ENCODE measurements at places on chromosomes 5 and 9.

- no peak overlapping the region for H3K4me3 ChIP-seq
- H3K27ac ChIP-seq = no peak overlapping the region
- no peaks in the 10 kb centered on the region for H3K4me1 ChIP-seq
- DNase-seq = no peak
- H3K36me3 ChIP-seq = no peaks in the 10 kb centered on the region
Measured at GRCh38 chr9:100926366-100926765, 102.2 kb upstream of the PLPPR1 start.

- H3K36me3 ChIP-seq = no peaks in the 10 kb centered on the region
- no peak overlapping the region for H3K27ac ChIP-seq
- no peaks in the 10 kb centered on the region for H3K27me3 ChIP-seq
Measured at GRCh38 chr5:159601216-159601615, 270.9 kb upstream of the IL12B start.

DNA sequence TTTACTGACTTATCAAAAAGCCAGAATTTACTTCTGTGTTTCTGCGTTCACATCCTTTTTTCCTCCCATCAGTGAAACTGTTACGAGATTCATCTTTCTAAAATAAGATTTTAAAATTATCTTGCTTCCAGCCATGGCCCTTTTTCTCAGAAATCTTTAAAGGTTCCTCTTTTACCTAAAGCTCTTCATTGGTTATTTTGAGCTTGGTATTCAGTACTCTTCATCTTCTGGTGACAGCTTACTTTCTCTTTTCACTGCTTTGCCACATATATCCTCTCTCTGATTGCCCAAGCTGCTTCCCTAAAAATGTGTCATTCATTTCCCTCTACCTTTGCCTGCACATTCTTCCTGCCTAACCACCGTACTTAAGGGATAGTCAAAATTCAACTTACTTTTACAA is 32.3 kb downstream of the TGFBR1 start:
- no peak overlapping the region for H3K4me3 ChIP-seq
- DNase-seq = no peak
- no peaks in the 10 kb centered on the region for H3K4me1 ChIP-seq
- H3K36me3 ChIP-seq = peaks cover 24% of the 10 kb centered on the region
- H3K27me3 ChIP-seq = no peaks in the 10 kb centered on the region
- H3K27ac ChIP-seq = no peak overlapping the region

DNA sequence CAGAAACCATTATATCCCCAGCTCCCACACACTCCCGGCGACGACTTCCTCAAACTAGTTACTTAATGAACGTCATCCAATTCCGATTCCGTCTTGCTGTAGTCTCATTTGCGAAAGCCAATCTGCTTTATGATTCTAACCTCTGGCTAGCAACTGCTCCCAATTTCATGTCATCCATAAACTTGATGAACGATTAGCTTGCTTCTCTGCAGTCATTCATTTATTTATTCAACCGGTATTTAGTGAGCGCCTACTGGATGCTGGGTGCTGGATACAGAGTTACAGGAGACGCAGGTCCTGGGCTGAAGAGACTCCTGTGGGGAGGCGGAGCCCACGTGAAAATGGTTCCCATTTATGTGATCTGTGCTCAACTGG is 46.2 kb downstream of the TSPAN17 start:
- H3K4me1 ChIP-seq = peaks cover 3% of the 10 kb centered on the region
- DNase-seq = no peak
- no peaks in the 10 kb centered on the region for H3K36me3 ChIP-seq
- H3K27ac ChIP-seq = no peak overlapping the region

- no peaks in the 10 kb centered on the region for H3K4me1 ChIP-seq
- no peaks in the 10 kb centered on the region for H3K36me3 ChIP-seq
- H3K27ac ChIP-seq = no peak overlapping the region
Measured at GRCh38 chr5:174003795-174004194, 14.8 kb downstream of the C5orf47 start.

DNA sequence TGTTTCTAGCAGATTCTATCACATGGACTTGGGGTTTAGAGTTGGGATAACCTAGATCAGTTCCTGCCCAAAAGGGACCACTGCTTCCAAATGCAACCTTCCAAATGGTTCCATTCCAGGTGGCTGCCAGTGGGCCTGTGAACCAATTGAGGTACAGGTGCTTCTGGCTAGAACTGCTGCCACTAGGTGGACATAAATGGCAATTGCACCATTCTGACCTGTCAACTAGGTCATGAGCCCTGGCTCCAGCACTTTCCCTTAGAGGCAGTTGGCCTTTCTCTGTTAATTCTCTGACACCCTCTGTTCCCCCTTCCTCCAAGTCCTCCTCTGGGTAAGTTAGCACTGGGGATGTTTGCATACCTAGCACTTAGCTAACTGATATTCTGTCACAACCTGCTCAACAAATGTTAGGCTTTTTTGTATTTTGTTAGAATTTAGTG is 16.6 kb upstream of the HEMGN start:
- H3K4me1 ChIP-seq = no peaks in the 10 kb centered on the region
- no peaks in the 10 kb centered on the region for H3K36me3 ChIP-seq
- H3K27me3 ChIP-seq = no peaks in the 10 kb centered on the region
- no peak overlapping the region for H3K27ac ChIP-seq
- DNase-seq = no peak

- no peak overlapping the region for H3K4me3 ChIP-seq
- H3K4me1 ChIP-seq = peaks cover 7% of the 10 kb centered on the region
- peaks cover 36% of the 10 kb centered on the region for H3K36me3 ChIP-seq
- DNase-seq = no peak
Measured at GRCh38 chr5:206406-206805, 11.5 kb downstream of the CCDC127 start.

- H3K4me3 ChIP-seq = no peak overlapping the region
- no peak overlapping the region for H3K27ac ChIP-seq
- peaks cover 7% of the 10 kb centered on the region for H3K4me1 ChIP-seq
- H3K36me3 ChIP-seq = no peaks in the 10 kb centered on the region
Measured at GRCh38 chr9:128011071-128011817, 30.5 kb upstream of the EEIG1 start.

GRCh38 chr5:171614971-171615653 is 170.5 kb upstream of the SMIM23 start:
- no peaks in the 10 kb centered on the region for H3K27me3 ChIP-seq
- H3K36me3 ChIP-seq = no peaks in the 10 kb centered on the region
- DNase-seq = no peak

DNA sequence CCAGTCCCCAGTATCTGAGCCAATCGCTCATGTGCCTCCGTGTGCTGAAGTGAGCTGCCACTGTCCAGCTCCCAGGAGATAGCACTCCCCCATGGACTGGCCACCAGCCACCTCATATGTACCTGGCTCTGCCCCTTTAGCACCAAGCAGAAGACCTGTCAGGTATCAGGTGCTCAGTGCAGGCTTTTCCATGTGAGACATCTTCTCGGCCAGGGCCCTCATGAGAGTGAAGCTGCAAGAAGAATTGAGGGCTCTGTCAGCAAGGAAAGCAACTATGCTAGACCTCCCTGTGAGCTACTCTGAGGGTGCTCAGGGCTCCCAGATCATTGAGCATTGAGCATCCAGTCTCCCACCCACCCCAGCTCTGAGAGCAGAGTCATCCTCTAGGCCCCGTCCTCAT is 264.2 kb upstream of the ADAMTS16 start:
- H3K27me3 ChIP-seq = peaks cover 20% of the 10 kb centered on the region
- DNase-seq = no peak
- no peaks in the 10 kb centered on the region for H3K4me1 ChIP-seq
- no peak overlapping the region for H3K27ac ChIP-seq
- no peaks in the 10 kb centered on the region for H3K36me3 ChIP-seq

- H3K27ac ChIP-seq = no peak overlapping the region
- H3K36me3 ChIP-seq = no peaks in the 10 kb centered on the region
- DNase-seq = peak; percentile 90
- no peaks in the 10 kb centered on the region for H3K27me3 ChIP-seq
- peaks cover 23% of the 10 kb centered on the region for H3K4me1 ChIP-seq
- H3K4me3 ChIP-seq = no peak overlapping the region
Measured at GRCh38 chr5:170741801-170742200, 41.7 kb upstream of the GABRP start.

GRCh38 chr5:150289551-150290390 is at the start of gene CAMK2A:
Gene CAMK2A (minus strand): TSS chr5:150289773. CDS start chr5:150289625, 148 bp downstream.
- peaks cover under 1% of the 10 kb centered on the region for H3K4me1 ChIP-seq
- H3K27me3 ChIP-seq = no peaks in the 10 kb centered on the region
- no peak within 1 kb of the TSS for H3K27ac ChIP-seq

DNA sequence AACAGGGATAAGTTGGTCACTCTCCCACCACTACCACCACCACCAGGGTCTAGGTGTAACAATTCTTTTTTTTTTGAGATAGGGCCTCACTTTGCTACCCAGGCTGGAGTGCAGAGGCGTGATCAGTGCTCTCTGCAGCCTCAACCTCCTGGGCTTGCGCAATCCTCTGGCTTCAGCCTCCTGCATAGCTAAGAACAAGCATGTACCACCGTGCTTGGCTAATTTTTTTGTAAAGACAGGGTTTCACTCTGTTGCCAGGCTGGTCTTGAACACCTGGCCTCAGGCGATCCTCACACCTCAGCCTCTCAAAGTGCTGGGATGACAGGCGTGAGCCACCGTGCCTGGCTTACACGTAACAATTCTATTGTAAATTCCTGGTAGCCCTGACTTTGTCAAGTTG is 27.5 kb downstream of the CORO2A start:
- H3K27me3 ChIP-seq = no peaks in the 10 kb centered on the region
- no peak for DNase-seq
- H3K4me1 ChIP-seq = no peaks in the 10 kb centered on the region

DNA sequence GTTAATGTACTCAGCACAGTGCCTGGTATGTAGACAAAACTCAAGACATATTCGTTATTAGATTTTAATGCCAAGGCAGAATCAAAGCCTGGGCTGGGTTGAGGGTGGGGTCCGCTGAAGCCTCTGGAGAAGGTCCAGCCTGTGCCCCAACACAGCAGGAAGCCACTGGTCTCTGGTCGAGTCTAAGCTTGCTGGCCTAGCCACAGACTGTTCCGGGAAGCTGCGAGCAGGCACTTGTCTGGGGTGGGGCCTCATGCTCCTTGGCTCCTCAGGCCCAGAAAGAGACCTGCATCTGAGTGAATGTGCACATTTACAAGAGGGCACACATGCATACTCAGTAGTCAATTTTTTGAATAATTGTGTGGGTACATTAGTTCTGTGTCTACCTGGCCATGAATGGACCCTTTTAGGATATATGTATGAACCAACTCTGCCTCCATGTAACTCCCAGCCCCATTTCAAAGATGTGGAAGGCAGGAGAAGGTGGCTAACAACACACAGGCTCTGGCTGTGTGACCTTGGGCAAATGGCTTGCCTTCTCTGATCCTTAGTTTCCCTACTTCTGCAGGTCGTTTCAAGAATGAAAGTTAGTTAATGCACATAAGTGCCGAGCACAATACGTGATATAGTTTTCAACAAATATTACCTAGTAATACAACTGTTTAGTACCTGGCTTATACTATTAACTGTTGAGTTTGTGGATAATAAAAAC is 18.3 kb downstream of the FAT2 start:
- no peaks in the 10 kb centered on the region for H3K27me3 ChIP-seq
- H3K27ac ChIP-seq = no peak overlapping the region
- DNase-seq = no peak

DNA sequence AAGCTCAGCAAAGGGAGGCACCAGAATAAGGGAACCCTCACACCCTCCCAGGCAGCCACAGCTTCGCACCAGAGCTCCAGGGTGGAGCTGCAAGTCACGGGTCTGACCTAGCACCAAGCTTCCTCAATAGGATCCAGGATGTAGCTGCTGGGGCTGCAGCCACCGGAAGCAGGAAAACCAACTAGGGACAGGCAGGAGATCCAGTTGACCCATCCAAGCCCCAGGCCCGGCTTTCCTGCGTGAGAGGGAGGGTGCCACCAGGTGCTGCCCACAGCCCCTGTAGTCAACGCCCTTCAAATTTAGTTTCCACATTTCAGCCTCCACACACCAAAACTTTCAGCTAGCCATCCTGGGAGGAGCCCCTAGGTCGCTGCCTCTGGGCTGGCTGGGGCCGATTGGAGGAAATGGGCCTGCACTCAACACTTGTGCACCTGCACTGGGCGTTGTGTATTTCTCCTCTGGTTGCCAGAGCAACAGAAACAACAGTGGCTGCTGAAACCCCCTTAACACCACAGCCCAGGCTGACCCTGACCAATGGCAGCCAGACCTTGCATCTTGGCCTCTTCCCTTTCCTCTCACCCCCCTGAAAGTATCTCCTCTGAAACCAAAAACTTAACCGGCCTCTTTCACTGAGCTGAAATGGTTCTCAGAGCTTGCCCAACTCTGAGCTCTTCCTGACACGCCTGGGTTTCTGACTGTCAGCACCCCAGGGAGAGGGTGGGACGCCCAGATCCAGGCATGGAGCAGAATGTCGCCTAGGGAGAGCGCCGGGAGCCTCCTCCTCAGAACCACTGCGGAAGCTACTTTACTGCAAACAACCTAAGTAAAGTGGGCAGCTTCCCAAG is 226.5 kb upstream of the MAP3K1 start:
- no peaks in the 10 kb centered on the region for H3K36me3 ChIP-seq
- peak overlapping the region; percentile 52 for H3K27ac ChIP-seq
- peaks cover 51% of the 10 kb centered on the region for H3K4me1 ChIP-seq
- DNase-seq = no peak
- no peaks in the 10 kb centered on the region for H3K27me3 ChIP-seq
- no peak overlapping the region for H3K4me3 ChIP-seq

- no peak for DNase-seq
- no peak overlapping the region for H3K27ac ChIP-seq
- no peaks in the 10 kb centered on the region for H3K27me3 ChIP-seq
- no peaks in the 10 kb centered on the region for H3K36me3 ChIP-seq
Measured at GRCh38 chr5:82991059-82991458, 86.1 kb downstream of the TMEM167A start.

DNA sequence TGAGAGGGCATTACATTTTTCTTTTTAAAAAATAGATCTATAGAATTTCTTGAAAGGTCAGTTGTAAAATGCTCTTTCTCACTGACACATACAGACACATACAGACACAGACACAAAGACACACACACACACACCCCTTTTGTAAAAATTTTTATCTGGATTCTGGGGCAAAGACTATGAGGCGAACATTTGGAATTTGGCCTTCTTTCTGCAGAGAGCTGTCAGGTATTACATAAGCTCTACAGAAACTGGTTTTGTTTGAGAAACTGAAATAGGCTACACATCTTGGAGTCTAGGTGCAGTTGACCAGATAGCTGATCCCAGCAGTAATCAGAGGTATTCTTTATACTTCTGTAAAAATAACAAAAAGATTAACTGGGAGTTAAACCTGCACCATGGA is 315.9 kb upstream of the RPS23 start:
- no peak for DNase-seq
- no peak overlapping the region for H3K4me3 ChIP-seq
- H3K36me3 ChIP-seq = no peaks in the 10 kb centered on the region
- no peak overlapping the region for H3K27ac ChIP-seq
- H3K27me3 ChIP-seq = no peaks in the 10 kb centered on the region
- H3K4me1 ChIP-seq = no peaks in the 10 kb centered on the region

- no peaks in the 10 kb centered on the region for H3K4me1 ChIP-seq
- no peaks in the 10 kb centered on the region for H3K27me3 ChIP-seq
- no peak for DNase-seq
- peaks cover 35% of the 10 kb centered on the region for H3K36me3 ChIP-seq
- no peak overlapping the region for H3K4me3 ChIP-seq
- H3K27ac ChIP-seq = no peak overlapping the region
Measured at GRCh38 chr5:172150514-172151425, 37.3 kb downstream of the STK10 start.

GRCh38 chr5:112630246-112631009 is 107.3 kb upstream of the APC start:
- no peaks in the 10 kb centered on the region for H3K4me1 ChIP-seq
- H3K27ac ChIP-seq = no peak overlapping the region
- no peaks in the 10 kb centered on the region for H3K36me3 ChIP-seq
- H3K27me3 ChIP-seq = no peaks in the 10 kb centered on the region
- no peak overlapping the region for H3K4me3 ChIP-seq
